ENCODE measurements at places on chromosomes 1 and 21. TPM values are rescaled to one million over a fixed set of nuclear protein-coding genes. Genes with fewer than 3 reads are reported as not detected.

- DNase-seq = peak; percentile 12
These were observed 264.2 kb downstream of the HMCN1 start for GRCh38 chr1:185998391-185998790.

DNA sequence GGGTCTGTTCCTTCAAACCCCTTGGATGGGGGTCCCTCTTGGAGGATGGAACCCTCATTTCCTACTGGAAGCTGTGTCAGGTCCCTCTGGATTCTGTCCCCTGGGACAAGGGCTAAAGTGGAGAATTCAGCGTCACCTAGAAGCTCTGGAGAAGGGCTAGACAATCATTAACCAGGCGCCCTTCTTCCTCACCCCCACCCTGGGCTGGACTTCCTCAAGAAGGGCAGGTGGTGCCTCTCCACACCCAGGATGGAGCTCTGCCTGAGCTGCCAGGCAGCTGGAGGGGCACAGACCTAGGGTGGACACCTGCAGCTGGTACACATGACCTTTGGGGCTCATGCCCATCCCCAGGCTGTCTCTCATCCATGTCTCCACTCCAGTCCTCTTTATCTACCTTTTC is 3.6 kb downstream of the CELF3 start:
- no peak for DNase-seq

Gene MX2
- total RNA-seq = 3.1 TPM

Gene AHDC1
- total RNA-seq = 62.0 TPM

Gene LCE3E
- total RNA-seq = not detected

DNA sequence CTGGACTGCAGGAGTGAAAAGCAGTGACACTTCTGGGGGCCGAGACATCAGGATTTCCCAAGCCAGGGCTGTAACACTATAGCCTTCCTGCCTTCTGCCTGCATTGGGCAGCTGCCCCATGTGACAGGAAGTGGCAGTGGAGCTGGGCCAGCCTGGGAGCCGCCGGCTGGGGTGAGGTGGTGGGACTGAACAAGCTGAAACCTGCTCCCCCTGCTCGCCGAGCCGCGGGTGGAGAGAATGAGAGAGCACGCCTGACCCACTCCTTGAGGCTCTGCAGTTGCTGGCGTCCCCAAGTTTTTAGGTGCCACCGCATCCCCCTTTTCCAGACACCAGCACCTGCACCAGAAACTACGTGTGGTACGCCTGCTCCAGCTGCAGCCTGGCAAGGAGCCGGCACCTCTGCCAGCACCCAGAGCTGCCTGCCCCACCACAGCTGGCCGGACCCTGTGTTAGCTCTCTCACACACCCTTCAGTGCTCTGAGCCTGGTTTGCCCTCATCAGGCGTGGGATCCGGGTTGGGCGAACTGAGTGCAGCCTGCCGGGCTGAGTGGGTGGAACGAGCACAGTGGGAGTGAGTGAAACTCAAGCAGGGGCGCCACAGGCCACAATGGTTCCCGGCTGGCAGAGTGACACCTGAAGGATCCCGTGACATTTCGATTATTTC is 119.4 kb downstream of the AKT3 start:
- peak; percentile 15 for DNase-seq

DNA sequence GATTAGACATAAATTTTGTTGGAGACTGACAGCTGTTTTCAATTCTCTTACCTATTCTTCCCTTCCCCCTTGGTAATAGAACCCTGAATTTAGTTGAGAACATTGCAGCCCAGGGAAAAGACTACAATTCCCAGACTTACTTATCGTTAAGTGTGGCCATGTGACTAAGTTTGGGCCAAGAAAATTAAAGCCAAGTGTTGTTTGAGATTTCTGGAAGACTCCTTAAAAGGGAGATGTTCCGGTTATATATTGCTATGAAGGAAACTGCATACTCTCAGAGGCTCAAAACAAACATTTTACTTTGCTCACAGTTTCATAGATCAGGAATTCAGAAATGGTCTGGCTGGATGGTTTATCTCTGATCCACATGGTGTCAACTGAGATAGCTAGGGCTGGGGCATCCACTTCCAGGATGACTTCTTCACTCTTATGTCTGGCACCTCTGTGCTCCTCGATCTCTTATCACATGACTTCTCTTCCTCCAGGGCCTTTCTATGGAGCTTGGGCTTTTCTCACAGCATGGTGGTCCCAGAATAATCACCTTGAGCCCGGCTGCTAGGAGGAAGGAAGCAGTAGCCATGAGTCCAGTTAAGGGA is 22.4 kb upstream of the CD34 start:
- DNase-seq = no peak

DNA sequence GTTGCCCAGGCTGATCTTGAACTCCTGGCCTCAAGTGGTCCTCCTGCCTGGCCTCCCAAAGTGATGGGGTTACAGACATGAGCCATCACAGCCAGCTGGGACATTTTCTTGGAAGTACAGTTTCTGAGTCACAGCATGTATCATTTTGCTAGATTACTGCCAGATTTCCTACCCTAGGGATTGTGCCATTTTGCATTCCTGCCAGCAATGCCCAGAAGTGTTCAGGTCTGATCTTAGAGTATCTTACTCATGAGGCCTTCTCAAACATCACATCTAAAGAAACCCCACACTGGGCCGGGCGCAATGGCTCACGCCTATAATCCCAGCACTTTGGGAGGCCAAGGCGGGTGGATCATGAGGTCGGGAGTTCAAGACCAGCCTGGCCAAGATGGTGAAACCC is 10.2 kb downstream of the BMP8A start:
- no peak for DNase-seq

- DNase-seq = no peak
These were observed 3.6 kb upstream of the MAP1LC3C start for GRCh38 chr1:242002510-242002909.

DNA sequence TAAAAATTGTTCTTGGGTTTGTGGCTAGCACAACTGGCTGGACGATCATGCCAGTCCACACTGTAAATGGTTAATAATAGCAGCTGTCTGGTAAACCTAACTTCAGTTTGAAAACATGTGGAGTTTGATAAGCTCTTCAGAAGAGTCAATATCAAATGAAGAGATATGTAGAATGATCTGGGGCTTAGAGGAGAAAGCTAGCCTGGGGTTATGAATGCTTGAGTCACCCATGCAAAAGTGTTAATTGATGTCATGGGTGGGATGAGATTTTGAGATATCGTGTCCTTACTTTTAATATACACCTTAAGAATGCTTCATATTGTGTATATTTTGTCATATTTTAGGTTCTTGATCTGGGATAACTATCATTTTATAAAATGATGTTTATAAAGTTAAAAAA is 554.7 kb upstream of the ZRANB2 start:
- no peak for DNase-seq

DNA sequence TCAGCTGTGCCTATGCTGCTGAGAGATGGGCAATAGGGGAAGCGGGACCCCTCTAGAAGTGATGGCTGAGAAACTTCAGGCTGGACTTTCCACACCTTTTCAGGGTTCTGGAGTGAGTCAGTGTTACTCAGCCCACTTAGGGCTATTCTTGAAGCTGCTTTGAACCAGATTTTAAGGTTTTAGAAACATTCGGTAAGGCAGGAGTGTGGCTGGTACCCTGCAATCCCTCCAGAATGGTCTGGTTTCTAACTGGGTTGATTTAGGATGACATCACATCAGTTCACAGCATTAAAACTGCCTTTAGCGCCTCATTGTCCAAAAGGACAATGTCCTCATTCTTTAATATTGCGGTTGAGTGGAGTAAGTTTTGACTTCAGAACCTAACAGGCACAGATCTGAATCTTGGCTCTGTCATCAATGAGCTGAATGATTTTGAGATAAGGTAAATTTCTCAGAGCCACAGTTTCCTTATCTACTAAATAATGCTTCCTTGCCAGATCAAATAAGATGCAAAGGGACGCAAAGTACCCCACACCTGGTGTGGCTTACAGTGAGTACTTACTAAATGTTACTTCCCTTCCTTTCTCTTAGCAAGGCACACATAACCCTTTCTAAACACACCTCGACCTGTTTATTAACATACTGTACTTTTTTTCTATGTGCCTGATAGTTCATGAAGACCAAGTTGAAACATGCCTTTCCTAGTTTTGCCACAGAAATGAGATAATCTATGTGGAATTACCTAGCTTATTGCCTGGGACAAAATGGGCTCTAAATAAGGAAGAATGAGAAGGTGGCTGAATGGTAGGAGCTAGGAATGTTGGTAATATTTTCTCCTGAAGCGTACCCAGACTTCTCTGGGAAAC is 209.8 kb downstream of the ROR1 start:
- no peak for DNase-seq

Gene WNT3A
- total RNA-seq = not detected

DNA sequence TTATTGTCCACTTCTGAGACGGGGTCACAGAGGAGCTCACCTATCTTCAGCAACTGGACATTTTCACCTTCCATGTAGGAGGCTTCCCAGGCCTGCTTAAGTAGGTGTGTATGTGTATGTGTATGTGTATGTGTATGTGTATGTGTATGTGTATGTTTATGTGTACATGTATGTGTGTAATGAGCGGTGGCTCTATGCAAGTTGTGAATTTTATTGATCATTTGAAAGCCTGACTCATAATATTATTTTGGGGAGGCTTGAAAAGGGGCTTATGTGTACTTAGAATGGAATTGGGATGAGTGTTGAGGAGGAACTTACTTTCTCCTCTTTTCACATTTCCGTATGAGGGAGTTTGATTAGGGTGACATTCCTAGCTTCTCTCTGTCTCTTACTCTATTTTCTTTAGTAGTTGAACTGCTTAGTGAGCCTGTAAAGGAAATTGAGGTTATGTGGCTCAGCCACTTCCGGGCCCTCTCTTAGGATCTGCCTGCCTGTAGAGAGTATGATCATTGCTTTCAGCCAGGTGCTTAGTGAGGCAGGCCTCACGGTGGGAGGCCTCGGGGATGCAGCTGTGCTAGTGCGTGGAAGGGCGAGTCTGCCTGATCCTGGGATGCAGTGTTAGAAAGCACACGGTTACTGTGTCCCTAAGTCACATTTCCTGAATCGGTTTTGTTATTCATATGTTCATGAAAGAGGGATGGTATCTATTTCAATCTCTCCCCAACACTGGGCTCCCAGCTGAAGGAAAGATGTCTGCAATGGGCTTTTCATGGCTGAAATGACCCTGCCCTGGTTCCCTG is 61.0 kb downstream of the IER5 start:
- DNase-seq = no peak

Gene GGPS1
- 32.4 TPM for total RNA-seq

GRCh38 chr1:87956072-87956471 is 627.4 kb downstream of the LMO4 start:
- DNase-seq = peak; percentile 35

DNA sequence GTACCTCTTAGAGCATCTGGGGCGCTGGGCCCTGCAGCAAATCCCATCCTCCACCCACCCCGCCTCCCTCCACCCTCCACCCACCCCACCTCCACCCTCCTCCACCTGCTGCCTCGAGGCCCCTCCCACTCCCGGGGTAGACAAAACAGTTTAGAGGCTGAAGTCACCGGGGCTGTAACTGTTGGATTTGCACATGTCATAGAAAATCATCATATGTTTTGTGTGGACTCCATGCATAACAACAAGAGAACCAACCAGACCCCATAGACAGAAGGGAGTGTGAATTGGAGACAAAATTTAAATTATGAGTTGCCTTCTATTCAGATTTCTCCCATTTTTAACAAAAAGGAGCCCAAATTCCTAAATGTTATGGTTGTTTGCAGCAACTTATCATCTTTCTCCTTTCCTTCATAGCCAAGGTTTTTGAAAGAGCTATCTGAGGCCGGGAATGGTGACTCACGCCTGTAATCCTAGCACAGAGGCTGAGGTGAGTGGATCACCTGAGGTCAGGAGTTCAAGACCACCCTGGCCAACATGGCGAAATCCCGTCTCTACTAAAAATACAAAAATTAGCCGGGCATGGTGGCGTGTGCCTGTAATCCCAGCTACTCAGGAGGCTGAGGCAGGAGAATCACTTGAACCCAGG is 28.2 kb upstream of the LGALS8 start:
- no peak for DNase-seq

GRCh38 chr1:34591751-34592629 is 162.9 kb upstream of the GJB5 start:
- no peak for DNase-seq

GRCh38 chr1:161962091-161962887 is 61.4 kb downstream of the OLFML2B start:
- DNase-seq = no peak

DNA sequence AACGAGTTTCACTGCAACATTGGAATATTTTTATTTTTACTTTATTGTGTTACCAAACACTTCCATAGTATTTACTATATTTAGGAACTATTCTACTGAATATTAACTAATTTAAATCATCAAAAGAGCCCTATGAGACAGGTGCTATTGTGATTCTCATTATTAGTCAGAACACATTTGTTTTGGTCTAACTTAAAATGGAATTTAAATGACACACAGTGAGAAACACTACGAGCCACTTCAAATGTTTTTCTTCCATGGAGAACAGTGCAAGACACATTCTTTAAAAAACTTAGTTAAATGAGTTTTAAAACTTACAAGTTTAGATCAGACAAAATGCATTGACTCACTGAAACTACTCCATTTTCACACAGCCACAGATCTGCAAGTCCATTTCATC is 6.6 kb upstream of the TRAF3IP3 start:
- no peak for DNase-seq

Gene TINAGL1
- total RNA-seq = 52.5 TPM

GRCh38 chr1:244047621-244048255 is 3.3 kb upstream of the ZBTB18 start:
- no peak for DNase-seq

Gene HAO2
- not detected for total RNA-seq

- DNase-seq = no peak
These were observed 210.7 kb upstream of the PTBP2 start for GRCh38 chr1:96510911-96511310.

Gene KLF18
- total RNA-seq = not detected

GRCh38 chr1:3522112-3522511 is 67.6 kb downstream of the ARHGEF16 start:
- no peak for DNase-seq

DNA sequence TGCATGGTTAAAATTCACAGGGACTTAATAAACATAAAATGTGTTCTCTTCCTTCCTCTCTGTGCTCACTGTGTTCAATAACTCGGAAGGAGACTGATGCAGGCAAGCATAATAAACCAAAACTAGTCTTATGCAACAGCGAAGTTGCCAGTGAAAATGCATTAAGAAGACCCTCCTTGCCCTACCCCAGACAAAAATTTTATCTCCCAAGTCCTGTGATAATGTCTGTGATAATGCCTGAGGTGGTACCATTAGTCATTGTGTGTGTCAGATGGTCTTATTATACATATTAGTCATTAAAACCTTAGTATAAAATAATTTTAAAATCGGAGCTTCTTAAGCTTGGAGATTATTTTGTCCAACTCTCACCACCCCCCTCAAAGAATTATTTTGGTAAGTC is 97.8 kb downstream of the NGF start:
- no peak for DNase-seq

GRCh38 chr1:240765732-240766363 is 153.9 kb upstream of the GREM2 start:
- no peak for DNase-seq

GRCh38 chr1:245679821-245680780 is 525.3 kb downstream of the KIF26B start:
- no peak for DNase-seq

Gene SDCCAG8
- total RNA-seq = 22.1 TPM

DNA sequence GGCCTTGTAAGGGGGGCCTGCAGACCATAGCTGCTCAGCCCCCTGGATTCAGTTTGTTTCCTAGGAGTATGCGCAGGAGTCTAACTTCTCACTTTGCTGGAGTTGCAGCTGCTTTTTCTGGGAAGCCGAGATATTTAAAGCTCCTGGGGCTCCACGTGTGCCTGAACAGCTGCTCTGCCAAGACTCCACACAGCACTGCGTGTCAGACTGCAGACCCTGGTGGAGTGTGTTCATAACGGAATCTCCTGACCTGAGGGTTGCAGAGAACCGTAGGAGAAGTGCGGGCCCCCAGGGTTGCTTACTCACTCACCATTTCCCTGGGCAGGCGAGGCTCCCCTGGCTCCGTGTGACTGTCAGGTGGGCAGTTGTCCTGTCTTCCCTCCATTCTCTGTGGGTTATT is 474.3 kb upstream of the TMPRSS15 start:
- DNase-seq = no peak

Data from psoas muscle (tissue), 8 donors.